ENCODE measurements at places on chromosomes 16 and 17. TPM values are rescaled to one million over a fixed set of nuclear protein-coding genes. Genes with fewer than 3 reads are reported as not detected.

KCNH4 gene
- 0.52 TPM for total RNA-seq

TNRC6C gene
- 34.3 TPM for total RNA-seq

IL34 gene
- 197 TPM for total RNA-seq

PPM1E gene
- 0.63 TPM for total RNA-seq

CCL8 gene
- total RNA-seq: not detected
